CD4-positive, alpha-beta T cell treated with Interleukin-17A for 1 hour (primary cell): ENCODE measurements at places on chromosomes 13 and 19.
A peak's percentile ranks its signal among the peaks of the same experiment; 100 is the strongest.

- no peak for DNase-seq
Measured at GRCh38 chr13:49904729-49905456, 31.2 kb downstream of the SPRYD7 start.

DNA sequence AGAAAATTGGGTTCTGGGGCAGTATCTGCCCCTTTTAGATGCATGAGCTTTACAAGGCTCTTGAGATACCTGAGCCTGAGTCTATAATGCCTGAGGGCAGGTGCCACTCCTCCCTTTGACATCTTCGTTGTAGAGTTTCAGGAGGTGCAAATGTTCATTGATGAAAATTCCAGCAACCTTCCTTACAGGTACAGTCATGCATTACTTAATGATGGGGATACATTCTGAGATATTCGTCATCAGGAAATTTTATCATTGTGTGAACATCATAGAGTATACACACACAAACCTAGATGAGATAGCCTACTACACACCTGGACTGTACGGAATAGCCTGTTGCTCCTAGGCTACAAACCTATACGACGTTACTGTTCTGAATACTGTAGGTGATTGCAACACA lies 310.0 kb downstream of the SHISA2 start:
- no peak for DNase-seq

- peak; percentile 61 for DNase-seq
Measured at GRCh38 chr13:94345374-94346195, 133.9 kb downstream of the DCT start.

GRCh38 chr13:103153466-103153865 lies 87.2 kb upstream of the SLC10A2 start:
- no peak for DNase-seq

- DNase-seq, result peak; percentile 77
Measured at GRCh38 chr19:18594096-18594823, 5.7 kb downstream of the REX1BD start.

DNA sequence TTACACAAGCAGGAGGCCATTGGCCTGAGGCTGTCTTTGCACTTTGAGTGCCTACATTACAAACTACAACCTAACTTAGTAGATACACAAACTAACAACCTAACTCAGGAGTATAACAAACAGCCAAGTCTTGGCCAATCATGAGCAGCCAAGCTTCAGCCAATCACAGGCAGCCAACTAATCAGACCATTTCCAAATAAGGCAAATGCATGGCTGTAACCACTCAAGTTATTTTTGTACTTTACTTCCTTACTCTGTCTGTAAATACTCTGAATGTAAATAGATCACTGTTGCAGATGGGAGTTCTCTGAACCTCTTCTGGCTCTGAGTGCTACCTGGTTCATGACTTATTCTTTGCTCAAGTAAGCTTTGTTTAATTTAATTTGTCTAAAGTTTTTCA lies 748.1 kb upstream of the SGCG start:
- DNase-seq, result no peak

DNA sequence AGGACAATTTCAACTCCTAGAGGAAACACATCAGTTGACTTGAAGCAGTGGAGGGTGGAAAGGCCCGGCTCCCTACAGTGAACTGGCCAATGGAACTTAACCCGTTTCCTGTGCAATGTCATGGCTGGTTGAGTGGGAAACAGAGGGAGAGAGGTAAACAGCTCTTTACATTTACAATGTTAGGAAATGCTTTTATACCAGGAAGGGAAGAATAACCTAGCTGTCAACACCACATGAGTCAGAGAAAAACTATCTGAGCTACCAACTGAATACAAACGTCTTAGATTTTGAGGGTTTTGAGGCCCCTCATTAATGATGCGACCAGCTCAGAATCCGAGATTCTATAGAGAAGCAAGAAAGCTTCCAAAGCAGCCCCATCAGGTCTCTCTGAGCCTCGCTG lies 36.7 kb downstream of the CARD8 start:
- no peak for DNase-seq

DNA sequence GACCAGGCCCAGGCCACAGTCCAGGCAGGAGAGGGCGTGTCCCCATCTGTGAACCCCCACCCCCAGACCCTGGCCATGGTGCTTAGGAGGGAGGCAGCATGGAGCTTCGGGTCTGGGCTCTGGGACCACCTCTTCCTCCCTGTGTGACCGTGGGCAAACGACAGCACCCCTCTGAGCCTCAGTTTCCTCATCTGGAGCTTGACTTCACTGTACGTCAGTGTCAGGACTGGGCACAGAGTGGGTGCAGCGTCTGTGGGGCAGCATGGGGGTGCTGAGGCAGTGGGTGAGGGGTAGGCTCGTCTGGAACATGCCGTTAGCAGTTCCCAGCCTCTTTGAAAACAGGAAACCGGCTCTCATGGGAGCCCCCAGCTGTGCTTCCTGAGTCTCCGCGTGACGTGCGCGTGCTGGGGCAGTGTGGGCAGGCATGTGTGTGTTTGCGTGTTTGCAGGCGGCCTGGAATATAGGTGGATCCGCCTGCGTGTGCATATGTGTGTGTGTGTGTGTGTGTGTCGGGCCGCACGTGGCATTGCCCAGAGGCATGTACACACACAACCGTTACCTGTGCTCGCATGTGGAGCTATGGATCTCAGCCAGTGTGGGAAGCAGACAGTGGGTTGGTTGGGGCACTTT lies 15.8 kb downstream of the ARRDC2 start:
- peak; percentile 82 for DNase-seq

GRCh38 chr13:80889829-80890228 lies 548.9 kb upstream of the SPRY2 start:
- no peak for DNase-seq

- DNase-seq, result no peak
Measured at GRCh38 chr13:18235756-18236527, 945.7 kb downstream of the TUBA3C start.

DNA sequence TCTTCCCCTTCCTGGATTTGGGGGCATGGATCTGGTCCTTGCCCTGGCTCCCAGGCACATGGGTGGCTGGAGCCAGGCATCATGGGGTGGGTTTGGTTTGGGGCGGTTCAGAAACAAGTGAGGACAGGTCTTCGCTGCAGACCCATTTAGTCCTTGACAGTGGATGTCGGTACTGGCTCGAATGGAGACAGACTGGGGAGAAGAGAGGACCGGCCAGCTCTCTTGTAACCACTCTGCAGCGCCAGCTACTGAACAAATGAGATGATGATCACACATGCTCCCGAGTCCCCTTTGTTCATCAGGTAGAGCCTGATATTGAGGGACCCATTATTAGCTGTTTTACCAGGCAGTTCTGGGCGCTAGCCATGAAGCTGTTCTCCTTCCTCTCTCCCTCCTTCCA lies 64.5 kb downstream of the CHST8 start:
- no peak for DNase-seq

- DNase-seq, result no peak
Measured at GRCh38 chr13:109389892-109390345, 396.5 kb downstream of the IRS2 start.

DNA sequence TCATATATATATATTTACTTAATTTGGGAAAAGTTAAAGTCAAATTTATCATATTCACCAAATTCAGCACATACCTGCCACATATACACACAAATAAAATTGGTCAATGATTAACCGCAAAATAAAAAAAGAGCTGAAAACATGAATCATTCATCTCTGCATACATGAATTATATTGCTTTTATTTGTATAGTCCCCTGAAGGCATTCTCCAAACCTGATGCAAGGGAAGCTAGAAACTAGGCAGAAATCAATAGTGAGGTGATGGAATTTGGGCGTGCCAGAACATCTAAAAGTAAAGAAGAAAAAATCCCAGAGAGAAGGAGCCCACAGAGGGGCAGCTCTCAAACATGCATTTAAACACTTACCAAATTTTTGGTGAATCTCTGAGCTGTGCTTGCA lies 60.1 kb downstream of the UFM1 start:
- DNase-seq, result no peak

DNA sequence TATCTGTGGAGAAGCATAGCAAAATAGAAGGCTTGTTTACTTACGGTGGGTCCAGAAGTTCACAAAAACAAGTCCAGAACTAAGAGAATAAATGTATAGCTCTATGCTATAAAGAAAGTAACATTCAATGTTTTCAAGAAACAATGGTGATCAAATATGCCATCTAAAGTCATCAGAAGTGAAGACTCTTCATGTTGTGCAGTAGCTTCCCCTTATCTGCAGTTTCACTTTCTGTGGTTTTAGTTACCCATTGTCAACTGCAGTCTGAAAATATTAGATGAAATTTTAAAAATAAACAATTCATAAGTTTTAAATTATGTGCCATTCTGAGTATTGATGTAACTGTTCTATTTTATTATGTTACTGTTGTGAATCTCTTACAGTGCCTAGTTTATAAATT lies 72.5 kb downstream of the EDNRB start:
- no peak for DNase-seq

DNA sequence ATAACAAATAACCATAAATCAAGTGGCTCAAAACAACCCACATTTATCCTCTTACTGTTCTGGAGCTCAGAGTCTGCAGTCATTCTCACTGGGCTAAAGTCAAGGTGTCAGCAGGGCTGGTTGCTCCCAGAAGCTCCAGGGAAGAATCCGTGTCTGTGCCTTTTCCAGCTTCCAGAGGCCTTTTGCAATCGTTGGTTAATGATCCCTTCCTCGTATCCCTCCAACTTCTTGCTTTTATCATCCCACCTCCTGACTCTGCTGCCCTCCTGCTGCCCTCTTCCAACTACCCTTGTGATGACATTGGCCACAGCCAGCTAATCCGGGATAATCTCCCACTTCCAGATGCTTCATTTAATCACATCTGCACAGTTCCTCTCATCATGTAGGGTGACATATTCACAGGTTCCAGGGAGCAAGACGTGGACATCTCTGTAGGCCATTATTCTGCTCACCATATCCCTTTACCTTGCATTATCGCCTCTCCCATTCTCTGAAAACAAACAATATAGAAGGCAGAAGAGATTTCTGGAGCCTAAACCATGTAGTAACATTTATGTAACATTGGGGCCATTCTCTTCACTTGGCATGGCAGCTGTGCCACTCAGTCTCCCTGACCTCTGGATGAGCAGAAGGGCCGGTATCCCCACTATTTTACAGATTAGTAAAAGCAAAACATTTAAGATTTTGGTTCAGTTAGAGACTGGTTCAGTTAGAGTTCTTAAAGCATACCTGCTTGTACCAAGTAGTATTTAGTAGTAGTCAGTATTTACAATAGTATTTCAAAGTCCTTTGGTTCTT lies 53.5 kb downstream of the RFC3 start:
- DNase-seq, result no peak

DNA sequence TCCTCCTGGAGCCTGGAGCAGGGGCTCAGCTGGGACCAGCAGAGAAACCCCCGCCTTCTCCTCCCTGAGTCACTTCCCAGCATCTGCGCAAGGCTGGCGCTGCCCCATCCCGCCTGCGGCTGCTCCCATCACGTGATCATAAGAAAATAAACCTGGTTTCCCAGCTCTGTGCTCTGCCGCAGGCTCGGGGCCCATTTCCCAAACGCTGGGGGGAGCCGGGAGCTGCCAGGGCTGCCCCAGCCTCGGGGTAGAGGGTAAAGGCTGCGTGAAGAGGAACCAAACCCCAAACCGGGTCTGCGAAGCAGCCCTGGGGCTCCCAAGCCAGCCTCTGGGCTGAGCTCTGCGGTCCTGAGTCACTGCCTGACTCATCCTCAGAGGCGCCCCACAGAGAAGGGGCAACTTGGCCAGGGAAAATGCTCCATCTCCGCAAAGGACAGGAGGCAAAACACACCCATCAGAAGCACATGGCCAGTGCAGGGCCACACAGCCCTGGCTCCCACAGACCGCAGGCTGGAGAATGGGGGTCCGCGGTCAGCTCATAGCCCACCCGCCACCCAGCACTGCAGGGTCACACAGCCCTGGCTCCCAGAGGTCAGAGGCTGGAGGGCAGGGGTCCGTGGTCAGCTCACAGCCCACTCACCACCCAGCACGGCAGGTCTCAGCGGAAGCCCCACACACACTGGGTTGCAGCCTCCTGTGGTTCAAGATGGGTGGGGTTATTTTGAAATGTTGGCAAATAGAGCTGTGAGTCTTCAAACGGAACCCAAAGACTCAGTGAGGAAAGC lies 67.1 kb downstream of the RASA3 start:
- DNase-seq, result peak; percentile 68

GRCh38 chr19:14494411-14494810 lies 1.5 kb downstream of the GIPC1 start:
- DNase-seq, result no peak

GRCh38 chr13:47044842-47045241 lies 148.0 kb upstream of the HTR2A start:
- DNase-seq, result no peak

DNA sequence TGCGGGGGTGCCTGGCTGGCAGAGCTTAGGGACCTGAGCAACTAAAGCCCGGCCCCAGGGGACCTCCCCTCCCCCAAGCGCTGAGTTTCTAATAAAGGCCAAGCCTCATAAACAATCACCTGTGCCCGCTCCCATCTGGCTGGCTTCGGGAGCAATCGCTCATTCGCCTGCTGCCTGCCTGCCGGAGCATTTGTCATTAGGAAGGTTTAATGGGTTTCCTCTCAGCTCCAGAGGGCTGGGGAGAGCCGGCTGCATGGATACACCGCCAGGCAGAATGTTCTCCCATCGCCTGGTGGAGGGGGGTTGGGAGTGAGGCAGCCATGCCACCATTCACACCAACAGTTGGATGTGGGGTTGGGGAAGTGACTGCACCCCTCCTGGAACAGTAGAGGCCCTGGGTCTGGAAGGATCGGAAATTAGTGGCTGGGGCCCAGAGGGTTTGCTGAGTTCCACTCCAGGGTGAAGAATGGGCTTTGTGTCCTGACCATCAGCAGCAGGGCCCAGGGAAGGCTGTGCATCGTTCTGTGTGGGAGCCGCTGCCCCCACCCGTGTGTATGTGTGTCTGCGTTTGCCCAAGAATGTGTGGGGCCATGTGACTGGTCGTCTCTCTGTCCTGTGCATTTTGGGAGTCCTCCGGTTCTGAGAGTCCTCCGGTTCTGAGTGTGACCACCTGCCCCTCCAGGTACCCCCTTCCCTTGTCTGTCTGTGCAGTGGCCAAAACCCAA lies 15.3 kb downstream of the PIN1 start:
- no peak for DNase-seq

GRCh38 chr13:44397766-44398223 lies 24.2 kb downstream of the SERP2 start:
- no peak for DNase-seq

DNA sequence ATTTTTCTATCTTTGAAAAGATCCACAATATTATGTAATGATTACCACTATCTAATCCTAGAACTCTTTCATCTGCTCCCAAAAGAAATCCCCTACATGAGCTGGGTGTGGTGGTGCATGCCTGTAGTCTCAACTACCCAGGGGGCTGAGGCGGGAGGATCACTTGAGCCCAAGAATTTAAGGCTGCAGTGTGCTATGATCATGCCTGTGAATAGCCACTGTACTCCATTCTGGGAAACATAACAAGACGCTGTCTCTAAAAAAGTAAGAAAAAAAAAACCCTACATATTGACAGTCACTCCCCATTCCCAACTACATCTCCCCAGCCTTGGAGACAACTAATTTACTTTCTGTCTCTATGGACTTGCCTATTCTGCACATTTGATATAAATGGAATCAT lies 1.1 kb upstream of the ZNF226 start:
- DNase-seq, result no peak
